ENCODE measurements at places on chromosomes 5 and 9.

- DNase-seq: peak; percentile 60
These were observed 30.0 kb downstream of the S1PR3 start for GRCh38 chr9:89021154-89021803.

GRCh38 chr5:180494510-180495181, 467 bp downstream of the CNOT6 start:
- DNase-seq: no peak

DNA sequence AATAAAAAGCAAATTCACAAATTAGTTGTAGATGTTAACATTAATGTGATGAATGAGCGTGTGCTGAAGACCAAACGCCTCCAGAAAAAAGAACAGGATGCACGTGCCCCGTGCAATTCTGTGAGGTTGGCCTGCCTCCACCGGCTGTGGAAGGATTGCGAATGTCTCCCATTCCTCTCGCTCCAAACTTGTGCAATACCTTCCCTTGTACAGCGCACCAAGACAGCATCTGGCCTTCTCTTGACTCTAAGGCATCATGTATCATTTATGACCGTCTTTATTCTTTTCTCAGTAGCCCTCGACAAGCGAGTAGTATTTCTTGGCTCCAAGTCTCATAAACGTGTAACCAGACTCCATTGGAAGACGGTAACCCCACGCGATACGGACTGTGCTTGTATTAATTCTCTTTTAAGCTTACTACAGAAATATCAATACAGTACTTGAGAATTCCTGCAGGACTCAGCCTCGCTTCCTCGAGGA, 1.5 kb upstream of the TESK1 start:
- peak; percentile 62 for DNase-seq

DNA sequence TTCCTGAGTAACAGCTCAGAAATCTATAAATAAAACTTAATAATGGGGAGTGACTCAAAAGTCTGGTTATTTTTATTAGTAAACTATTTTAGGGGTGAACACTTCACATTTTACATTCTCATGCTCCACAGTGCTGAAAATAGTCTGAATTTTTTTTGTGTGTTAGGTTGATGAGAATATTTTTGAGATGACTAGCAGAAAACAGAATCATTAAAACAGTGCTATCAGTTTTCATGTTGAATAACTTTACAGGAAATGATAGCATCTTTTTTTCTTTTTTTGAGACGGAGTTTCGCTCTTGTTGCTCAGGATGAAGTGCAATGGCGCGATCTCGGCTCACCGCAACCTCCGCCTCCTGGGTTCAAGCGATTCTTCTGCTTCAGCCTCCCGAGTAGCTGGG, 60.3 kb downstream of the TMC1 start:
- DNase-seq: peak; percentile 96

- DNase-seq: no peak
These were observed 29.9 kb downstream of the SLC6A18 start for GRCh38 chr5:1255081-1255561.

DNA sequence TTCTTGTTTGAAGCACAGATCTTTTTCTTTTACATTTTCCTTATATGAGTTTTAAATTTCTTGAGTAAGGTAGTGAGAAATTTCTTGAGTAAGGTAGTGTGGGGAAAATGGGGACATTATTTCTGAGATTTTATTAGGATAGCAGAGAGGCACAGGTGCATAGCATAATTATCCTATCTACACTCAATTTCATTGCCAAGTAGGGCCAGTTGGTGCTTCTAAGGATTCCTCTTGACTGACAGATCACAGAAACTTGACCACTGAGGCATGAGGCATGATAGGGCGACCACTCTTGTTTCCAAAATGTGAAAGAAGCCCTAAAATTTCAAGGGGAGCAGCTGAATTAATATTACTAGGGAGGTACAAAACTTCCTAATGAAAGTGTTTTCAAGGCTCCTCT, 31.4 kb upstream of the TMC1 start:
- no peak for DNase-seq

All from BJ (cell line).